Suppressor macrophage treated with lipopolysaccharide for 1 hour (primary cell): ENCODE measurements at places on chromosomes 11 and 22.

DNA sequence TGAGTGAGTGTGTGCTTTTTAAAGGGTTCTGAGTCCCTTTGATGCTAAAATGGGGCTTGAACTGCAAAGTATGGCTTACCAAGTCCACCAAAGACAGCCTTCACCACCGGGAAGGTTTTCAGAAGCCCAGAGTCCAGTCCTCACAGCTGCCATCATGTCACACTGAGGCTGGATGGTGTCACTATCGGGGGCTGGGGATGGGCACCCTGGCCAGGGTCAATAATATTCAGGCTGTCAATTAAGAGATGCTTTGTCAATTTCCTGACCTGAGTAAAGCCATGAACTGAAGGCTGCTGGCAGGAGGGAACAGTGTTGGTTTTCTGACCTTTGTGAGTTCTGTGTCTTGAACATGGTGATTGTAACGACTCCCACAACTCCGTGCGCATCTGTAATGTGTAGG lies 373.0 kb upstream of the B3GAT1 start:
- DNase-seq = no peak

DNA sequence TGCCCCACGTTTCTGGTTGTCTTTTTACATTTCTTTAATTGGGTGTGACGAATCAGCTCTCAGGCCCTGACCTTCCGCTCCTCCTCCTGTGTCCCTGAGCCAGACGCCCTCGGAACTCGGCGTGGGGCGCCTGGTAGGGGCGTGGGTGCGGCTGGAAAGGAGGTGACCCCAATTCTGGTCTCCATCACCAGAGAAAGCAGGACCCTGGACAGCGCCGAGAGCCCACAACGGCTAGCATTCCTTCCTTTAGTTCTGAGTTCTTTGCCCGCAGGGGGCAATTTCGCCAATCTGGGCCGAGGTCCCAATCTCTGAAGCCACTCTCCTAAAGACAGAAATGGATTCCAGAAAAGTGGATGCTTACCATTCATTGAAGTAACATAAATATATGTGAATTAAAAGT lies 11.7 kb upstream of the RBMXL2 start:
- no peak for DNase-seq

GRCh38 chr11:69230856-69231425 lies 63.0 kb upstream of the MYEOV start:
- DNase-seq = no peak

- DNase-seq = peak; percentile 31
Observed at GRCh38 chr11:109971184-109971523, 122.0 kb upstream of the ZC3H12C start.
